Activated gamma-delta T cell treated with Interleukin-2 at 50 U/mL for 16 hours (primary cell): ENCODE measurements at places on chromosomes 2 and 18.

DNA sequence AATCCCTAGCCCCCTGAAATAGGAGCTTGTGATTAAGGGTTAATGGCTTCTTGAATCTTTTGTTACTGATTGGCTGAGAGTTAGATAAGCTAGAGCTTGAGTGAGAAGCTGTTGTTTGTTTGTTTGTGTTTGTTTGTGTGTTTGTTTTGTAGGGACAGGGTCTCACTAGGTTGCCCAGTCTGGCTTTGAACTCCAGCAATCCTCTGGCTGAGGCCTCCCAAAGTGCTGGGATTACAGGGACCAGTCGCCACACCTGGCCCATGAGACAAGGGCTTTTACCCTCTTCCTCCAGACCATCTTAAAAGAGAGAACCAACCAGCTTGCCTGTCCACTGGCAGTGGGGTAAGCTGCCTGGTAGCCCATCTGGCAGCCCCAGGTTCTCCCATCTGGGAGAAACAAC, 58.1 kb downstream of the SH2D6 start:
- DNase-seq: no peak

- DNase-seq: no peak
Observed at GRCh38 chr2:140855471-140855870, 1275.3 kb downstream of the LRP1B start.

DNA sequence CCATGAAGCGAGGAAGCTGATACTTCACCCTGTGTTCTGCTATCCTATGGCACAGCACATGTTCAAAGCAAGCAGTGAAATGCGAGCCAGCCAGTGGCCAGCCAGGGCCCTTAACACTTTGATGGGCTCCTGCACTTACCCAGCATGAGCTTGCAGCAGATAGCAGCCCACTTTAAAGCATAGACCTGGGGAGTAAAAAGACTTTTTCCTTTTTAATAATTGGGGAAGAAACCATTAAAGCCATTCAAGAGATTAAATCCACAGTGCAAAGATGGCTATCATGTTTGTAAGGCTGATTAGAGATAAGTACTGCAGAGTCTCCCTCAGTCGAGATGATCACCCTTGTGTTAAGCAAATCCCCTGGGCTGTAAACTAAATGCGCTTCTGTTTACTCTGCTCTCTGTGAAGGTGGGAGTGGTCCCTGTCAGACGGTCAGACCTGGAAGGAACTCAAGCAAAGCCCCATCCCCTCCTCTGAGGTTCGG, 15.7 kb downstream of the CCBE1 start:
- DNase-seq: no peak

- no peak for DNase-seq
Observed at GRCh38 chr2:13015532-13016320, 299.0 kb downstream of the TRIB2 start.

DNA sequence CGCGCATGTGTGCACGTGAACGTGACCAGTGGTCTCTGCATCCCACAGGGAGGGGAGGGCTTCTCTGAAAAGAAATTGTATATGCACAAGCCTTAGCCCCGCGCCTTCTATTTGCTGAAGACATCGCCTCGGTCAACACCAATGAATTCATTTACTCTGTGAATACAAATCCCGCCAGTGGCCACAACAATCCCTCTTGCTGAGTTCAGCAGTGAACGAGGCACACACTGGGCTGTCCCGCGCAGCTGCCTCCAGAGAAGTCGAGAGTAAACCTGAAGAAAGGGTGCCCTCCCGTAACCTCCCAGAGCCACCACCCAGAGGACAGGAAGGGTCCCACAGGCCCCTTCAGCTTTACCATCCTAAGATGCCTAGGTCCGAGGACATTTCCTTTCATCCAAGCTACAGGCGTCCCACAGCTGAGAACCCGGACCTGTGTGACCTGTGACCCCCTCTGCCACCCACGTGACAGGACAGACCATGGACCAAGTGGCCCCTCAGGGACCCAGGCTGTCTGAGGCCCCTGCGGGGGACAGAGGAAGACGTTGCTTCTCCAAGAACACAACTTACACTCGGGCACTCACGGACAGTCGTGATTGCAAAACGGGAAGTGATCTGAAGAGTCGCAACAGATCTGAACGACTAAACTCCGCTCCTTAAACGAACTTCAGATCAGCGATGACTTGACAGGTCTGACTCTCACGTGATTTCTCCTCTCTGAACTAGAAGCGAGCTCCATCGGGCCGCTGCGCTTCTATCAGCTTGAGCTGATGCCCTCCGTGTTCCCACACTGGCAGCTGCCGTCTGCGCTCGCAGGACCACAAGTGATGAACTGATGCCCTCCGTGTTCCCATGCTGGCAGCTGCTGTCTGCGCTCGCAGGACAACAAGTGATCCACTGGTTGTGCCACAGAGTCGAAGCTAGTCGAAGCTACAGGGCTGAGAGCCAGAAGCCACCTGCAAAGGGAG, 92.7 kb downstream of the ZNF516 start:
- DNase-seq: no peak

GRCh38 chr2:45445037-45445436, 166.0 kb downstream of the SRBD1 start:
- no peak for DNase-seq

DNA sequence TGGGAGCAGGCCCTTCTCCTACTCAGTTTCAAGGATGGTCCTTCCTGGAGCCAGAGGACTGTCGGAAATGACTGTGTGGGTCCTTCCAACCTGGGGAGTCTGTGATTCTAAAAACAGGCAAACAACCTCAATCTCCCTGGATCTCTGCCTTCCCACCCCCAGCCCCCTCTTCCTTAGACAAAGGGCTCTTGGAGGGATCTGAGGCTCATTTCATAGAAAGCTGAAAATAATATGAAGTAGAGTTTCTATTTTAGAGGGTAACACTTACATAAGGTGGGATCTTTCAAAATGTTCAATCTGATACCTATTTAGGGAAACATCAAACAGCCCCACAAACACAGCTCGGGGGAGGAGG, 69.4 kb downstream of the RHOB start:
- no peak for DNase-seq

- DNase-seq: no peak
Observed at GRCh38 chr2:170533156-170533555, 182.0 kb upstream of the SP5 start.
